ENCODE measurements at places on chromosomes 11 and 22.

DNA sequence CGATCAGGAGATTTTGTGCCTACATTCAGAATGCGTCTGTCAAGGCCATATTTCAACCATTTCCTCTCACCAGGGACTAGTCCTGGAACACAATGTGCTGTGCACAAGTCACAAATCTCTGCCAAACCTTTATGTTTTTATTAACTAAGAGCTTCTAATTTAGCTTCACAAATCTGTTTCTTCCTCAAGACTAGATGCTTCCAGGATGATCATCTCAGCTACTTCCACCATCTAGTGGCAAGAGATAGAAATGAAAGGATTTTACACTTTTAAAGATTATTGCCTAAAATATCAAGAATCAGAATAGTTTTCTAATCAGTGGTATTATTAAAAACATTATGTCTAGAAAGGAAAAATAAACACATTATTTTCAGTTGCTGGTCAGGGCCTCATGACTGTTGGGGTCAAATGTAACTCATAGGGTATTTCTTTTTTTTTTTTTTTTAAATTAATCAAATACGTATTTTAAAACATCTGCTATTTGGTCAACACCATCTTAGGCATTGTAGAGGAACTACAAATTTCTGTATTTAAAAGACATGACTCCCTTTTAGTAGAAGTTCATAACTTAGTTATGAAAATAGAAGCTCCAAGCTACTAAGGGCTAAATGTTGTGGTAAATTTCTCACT is 1102.6 kb downstream of the DLG2 start:
- DNase-seq, result no peak

DNA sequence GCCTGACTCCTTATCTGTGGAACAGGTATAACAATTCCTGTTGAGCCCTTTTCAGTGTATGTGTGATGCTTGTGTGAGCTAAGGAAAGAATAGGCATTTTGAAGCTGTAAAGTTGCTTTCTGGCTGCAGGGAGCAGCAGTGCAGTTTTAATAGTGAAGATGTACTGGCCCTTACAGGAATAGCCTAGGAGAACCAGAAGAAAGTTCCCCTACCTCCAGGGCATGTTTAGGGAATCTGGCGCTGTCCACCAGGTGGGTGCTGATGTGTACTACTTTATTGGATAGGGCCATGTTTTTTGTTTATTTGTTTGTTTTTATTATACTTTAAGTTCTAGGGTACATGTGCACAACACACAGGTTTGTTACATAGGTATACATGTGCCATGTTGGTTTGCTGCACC is 11.5 kb downstream of the BMAL1 start:
- no peak for DNase-seq

GRCh38 chr11:47185305-47186075 is 744 bp downstream of the PACSIN3 start:
- DNase-seq, result no peak

DNA sequence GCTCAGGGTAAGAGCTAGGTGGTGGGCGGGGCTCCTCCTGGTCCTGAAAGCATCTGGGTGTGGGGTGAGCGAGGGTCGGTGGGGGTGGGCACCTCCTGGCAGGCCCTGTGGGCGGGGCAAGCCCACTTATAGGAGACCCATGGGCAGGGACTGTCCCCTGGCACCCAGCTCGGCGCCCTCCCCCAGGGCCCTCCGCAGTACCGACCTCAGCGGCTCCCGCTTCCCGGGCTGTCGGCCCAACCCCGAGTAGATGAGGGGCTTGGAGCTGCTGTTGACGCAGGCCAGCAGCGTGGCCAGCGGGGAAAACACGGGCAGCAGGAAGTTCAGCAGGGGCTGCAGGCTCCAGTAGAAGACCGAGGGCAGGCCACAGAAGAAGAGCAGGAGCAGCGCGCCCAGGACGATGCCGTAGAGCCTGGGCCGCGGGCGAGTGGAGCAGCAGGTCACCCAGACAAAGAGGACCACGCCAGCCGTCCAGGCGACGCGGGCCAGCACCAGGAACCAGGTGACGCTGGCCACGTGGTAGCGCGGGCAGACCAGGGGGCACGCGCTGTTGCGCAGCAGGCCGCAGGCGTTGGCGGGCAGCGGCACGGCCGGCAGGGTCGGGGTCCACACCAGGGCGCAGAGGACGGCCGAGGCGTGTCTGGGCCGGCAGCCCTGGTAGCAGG is 663 bp downstream of the MRGPRG start:
- no peak for DNase-seq

GRCh38 chr11:65445604-65446445 is 23.2 kb downstream of the NEAT1 start:
- no peak for DNase-seq

GRCh38 chr22:46125816-46126765 is 24.2 kb upstream of the PPARA start:
- DNase-seq, result no peak

DNA sequence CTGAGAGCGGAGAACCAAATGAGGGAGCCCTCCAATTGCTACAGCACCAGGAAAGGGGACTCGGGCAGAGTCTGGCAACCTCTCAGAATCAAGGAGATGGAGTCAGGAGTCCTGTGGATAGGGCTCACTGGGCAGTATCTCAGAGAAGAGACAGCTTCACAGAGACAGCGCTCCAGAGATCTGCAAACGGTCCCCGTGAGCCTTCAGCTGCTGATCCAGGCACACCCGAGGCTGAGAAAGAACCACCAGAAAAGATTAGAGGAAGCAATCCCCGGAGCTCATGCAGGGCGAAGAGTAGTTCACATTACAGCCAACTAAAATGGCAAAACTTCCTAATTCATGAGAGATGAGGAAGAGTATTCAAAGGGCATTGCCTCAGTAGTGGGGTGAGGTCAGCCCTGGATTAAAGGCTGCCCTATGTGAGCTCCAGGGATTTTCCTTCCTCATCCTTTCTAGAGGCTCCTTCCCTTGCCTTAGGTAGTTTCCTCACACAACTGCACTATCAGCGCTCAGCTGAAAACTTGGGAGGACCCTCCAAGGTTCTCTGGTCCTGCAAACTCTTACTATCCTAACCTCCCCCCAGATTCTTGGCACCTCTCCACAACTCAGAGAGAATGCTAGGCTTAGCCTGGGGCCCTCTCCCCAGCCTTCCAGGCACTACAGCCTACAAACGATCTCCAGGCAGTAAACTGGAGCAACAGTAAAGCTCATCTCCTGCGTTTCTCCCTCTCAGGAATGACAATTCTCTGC is 23.7 kb downstream of the SCN4B start:
- DNase-seq, result no peak

GRCh38 chr11:117809236-117810055 is 12.4 kb upstream of the DSCAML1 start:
- DNase-seq, result peak; percentile 61

DNA sequence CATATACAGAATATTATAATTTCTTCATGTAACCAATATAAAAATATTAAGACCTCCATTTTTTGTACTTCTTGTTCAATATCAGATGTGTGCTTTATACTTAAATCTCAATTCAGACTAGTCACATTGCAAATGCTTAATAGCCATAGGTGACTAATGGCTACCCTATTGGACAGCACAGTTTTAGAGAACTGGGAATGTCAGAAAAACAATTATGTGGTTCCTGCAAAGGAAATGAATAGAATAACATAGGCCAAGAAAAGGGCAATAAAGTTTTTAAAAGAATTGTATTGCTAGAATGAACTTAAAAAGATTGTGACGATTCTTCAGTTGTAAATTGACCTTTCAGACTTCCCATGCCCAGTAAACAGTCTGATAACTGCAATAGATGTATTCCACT is 843.0 kb downstream of the METTL15 start:
- DNase-seq, result no peak

GRCh38 chr11:57444362-57445121 is 15.8 kb upstream of the RTN4RL2 start:
- no peak for DNase-seq

DNA sequence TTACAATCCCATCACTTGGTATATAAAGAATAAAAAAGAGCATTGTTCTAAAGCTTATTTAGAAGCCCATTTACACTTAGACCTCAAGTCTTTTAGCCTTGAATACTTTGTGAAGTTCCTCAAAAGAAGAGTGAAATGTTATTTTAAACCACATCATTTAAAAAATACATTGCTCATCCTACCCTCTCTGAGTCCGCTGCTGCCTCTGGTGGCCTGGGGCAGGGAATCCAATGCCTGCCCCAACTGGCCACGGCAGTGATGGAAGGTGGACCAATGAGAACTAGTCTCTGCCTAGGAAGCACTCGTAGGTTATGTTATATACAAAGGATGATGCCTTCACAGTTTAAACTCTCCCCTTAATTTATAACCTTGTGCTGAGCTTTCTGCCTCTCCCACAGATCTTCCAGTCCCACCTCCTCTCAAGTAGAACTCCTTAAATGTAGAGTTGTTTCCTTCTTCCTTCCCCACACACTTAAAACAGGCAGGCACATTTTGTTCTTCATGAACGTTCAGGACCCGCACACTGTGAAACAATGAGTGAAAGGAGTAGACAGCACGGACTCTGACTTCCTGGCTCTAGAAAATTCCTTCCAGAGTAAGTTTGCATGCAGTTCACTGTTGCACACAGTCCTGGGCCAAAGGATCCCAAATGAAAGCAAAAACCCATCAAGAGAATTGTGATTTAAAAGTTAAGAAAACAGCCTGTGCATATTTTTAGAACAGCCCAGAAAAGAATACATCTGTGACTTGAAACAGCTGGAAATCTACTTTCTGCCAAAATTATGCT is 167.8 kb downstream of the RRAS2 start:
- no peak for DNase-seq

DNA sequence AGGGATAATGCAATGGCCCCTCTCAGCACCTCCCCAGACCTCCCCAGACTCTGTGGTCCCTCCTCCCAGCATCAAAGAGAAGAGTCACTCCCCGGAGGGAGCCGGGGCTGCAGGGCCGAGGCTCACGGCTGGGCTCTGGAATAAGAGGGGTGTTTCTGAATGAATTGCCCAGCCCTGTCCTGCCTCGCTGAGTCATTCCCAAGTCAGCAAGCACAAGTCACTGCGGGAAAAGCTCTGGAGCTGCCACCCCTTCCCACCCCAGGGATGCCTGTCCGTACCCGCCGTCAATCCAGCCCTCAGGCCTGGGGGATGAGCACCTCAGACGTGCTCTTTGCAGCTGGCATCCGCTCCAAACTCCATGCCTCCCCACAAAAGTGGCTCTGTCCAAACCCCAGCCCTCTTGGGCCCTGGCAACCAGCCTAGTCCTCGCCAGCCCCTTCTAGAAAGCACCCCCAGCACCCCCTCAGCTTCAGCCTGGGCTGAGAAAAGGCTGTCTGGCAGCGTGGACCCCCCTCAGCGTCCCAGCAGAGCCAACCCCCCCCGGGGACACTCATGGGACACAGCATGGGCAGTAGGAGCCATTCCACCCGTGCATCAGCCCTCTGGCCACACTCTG is 22.7 kb downstream of the CELSR1 start:
- DNase-seq, result no peak

- no peak for DNase-seq
These were observed 69.2 kb downstream of the SCN3B start for GRCh38 chr11:123585206-123585605.
